ENCODE measurements at places on chromosomes 7 and 10.

DNA sequence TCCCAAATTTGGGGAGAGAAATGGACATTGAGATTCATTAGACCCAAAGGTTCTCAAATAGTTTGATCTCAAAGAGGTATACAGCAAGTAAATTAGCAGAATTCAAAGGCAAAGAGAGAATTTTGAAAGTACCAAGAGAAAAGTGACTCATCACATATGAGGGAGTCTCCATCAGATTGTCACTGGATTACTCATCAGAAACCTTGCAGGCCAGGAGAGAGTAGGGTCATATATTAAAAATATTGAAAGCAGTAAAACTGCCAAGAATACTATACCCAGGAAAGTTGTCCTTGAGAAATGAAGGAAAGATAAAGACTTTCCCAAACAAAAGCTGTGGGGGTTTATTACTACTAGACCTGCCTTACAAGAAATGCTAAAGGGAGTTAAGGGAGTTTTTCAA is 140.6 kb downstream of the TMEM168 start:
- no peak overlapping the region for H3K4me3 ChIP-seq
- DNase-seq = no peak
- H3K36me3 ChIP-seq = no peaks in the 10 kb centered on the region
- no peaks in the 10 kb centered on the region for H3K27me3 ChIP-seq
- no peaks in the 10 kb centered on the region for H3K4me1 ChIP-seq

- no peaks in the 10 kb centered on the region for H3K4me1 ChIP-seq
- H3K36me3 ChIP-seq = no peaks in the 10 kb centered on the region
- no peaks in the 10 kb centered on the region for H3K27me3 ChIP-seq
- DNase-seq = no peak
- no peak overlapping the region for H3K4me3 ChIP-seq
- H3K27ac ChIP-seq = no peak overlapping the region
Measured at GRCh38 chr10:43354330-43354635, 17.2 kb upstream of the FXYD4 start.

- no peak for DNase-seq
- no peak overlapping the region for H3K4me3 ChIP-seq
- H3K36me3 ChIP-seq = no peaks in the 10 kb centered on the region
- H3K27me3 ChIP-seq = no peaks in the 10 kb centered on the region
Measured at GRCh38 chr10:96532523-96532922, 18.8 kb upstream of the TLL2 start.

GRCh38 chr10:27771231-27771630 is 25.6 kb upstream of the MKX start:
- H3K36me3 ChIP-seq = peaks cover 2% of the 10 kb centered on the region
- no peak for DNase-seq
- H3K4me3 ChIP-seq = no peak overlapping the region

DNA sequence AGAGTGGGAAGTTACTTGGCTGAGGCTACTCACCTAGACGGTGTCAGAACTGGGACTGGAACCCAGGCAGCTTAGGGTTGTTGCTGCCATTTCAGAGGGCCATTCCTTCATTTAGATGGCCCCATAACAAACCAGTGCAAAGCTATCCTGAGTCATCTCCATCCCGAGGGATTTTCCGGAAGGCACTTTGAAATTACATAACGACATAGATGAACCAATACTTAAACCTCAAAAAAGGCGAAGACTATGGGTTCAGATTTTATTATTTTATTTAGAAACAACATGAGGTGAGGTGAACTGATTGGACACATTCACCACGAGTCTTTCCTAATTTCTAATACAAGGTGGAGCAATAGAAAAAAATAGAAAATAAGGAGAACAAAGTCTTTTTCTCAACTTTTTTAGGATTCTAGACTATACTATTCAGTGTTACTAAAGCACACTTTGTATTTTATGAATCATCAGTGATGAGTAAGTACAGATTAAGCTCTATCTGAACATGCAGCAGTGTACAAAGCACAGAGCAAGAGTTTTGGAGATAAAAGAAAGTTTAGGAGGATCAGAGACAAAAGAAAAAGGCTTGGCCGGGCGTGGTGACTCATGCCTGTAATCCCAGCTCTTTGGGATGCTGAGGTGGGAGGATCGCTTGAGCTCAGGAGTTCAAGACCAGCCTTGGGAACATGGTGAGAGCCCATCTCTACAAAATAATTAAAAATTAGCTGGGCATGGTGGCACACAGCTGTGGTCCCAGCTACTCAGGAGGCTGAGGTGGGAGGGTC is 79.5 kb upstream of the SVIL start:
- DNase-seq = no peak
- no peaks in the 10 kb centered on the region for H3K27me3 ChIP-seq
- H3K27ac ChIP-seq = peak overlapping the region; percentile 48
- no peaks in the 10 kb centered on the region for H3K36me3 ChIP-seq
- H3K4me1 ChIP-seq = peaks cover 4% of the 10 kb centered on the region

DNA sequence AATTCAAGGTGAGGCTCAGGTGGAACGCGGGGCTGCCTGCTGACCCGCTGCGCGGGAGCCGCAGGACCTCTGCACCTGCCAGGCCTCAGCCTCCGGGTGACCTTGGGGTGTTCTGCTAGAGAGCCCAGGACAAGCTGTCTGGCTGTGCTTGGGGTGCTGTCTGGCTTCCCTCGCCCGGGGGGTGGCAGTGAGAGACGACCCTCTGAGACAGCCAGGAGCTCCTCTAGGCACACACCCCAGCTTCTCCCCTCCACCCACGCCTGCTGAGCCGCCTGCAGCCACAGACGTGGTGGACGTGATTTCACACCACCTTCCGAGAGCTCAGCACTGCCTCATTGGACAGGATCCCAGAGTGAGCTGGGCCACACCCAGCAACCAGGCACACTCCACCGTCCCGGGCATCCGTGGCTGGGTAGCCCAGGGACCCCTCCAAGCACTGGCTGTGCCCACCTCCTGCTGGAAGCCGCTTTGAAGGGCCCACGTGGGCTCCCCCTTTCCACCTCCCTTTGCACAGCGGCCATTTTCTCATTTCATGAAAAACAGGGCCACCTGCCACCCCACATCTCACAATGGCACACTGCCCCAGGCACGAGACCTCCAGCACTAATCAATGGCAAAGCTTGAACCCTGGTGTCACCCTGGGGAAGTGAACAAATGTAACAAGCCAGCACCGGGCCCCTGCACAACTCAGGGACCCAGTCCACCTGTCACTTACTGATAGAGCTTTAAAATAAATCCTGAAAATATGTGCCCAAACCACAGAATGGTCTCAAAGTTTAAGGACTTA is 35.0 kb downstream of the ZFAND2A start:
- peak; percentile 71 for DNase-seq
- H3K4me1 ChIP-seq = no peaks in the 10 kb centered on the region
- H3K27ac ChIP-seq = peak overlapping the region; percentile 6
- H3K27me3 ChIP-seq = no peaks in the 10 kb centered on the region
- H3K4me3 ChIP-seq = no peak overlapping the region

- DNase-seq = no peak
- H3K4me3 ChIP-seq = no peak overlapping the region
- H3K27me3 ChIP-seq = no peaks in the 10 kb centered on the region
- no peaks in the 10 kb centered on the region for H3K36me3 ChIP-seq
Measured at GRCh38 chr7:55794527-55794926, 68.0 kb downstream of the SEPTIN14 start.

DNA sequence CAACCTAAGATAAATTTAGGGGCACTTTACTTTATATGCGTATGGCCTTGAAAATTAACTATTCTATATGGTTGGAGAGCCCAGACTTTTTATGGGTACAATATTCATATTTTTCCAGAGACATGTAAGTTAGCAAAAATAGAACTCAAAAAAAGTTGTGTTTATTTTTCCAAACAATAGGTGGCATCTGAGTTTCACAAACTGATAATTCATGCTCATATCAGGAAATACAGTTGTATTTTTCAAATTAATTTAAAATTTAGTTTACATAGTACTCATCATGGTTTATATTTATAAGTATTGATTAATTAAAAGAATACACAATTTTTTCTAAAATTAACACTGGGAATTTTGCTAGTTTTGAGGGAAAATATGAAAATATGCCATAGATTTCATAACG is 34.6 kb downstream of the ANKRD7 start:
- no peak overlapping the region for H3K27ac ChIP-seq
- no peaks in the 10 kb centered on the region for H3K4me1 ChIP-seq
- no peak overlapping the region for H3K4me3 ChIP-seq

- H3K4me3 ChIP-seq = no peak overlapping the region
- no peaks in the 10 kb centered on the region for H3K36me3 ChIP-seq
- no peaks in the 10 kb centered on the region for H3K4me1 ChIP-seq
- H3K27ac ChIP-seq = no peak overlapping the region
Measured at GRCh38 chr7:108824840-108825580, 255.3 kb downstream of the DNAJB9 start.

- no peaks in the 10 kb centered on the region for H3K4me1 ChIP-seq
- no peaks in the 10 kb centered on the region for H3K27me3 ChIP-seq
- no peak overlapping the region for H3K27ac ChIP-seq
- H3K4me3 ChIP-seq = no peak overlapping the region
Measured at GRCh38 chr7:66150471-66150870, 35.8 kb downstream of the CRCP start.

- DNase-seq = no peak
- no peaks in the 10 kb centered on the region for H3K4me1 ChIP-seq
- H3K4me3 ChIP-seq = no peak overlapping the region
- H3K36me3 ChIP-seq = no peaks in the 10 kb centered on the region
Measured at GRCh38 chr7:129370812-129371211, 63.4 kb upstream of the STRIP2 start.

- H3K36me3 ChIP-seq = no peaks in the 10 kb centered on the region
- no peaks in the 10 kb centered on the region for H3K27me3 ChIP-seq
- DNase-seq = no peak
- no peak overlapping the region for H3K4me3 ChIP-seq
- no peaks in the 10 kb centered on the region for H3K4me1 ChIP-seq
Measured at GRCh38 chr7:37820708-37821468, 27.5 kb upstream of the NME8 start.

- H3K27ac ChIP-seq = no peak overlapping the region
- no peaks in the 10 kb centered on the region for H3K4me1 ChIP-seq
- H3K36me3 ChIP-seq = no peaks in the 10 kb centered on the region
- H3K27me3 ChIP-seq = no peaks in the 10 kb centered on the region
Measured at GRCh38 chr7:1817061-1817712, 147.1 kb downstream of the ELFN1 start.

DNA sequence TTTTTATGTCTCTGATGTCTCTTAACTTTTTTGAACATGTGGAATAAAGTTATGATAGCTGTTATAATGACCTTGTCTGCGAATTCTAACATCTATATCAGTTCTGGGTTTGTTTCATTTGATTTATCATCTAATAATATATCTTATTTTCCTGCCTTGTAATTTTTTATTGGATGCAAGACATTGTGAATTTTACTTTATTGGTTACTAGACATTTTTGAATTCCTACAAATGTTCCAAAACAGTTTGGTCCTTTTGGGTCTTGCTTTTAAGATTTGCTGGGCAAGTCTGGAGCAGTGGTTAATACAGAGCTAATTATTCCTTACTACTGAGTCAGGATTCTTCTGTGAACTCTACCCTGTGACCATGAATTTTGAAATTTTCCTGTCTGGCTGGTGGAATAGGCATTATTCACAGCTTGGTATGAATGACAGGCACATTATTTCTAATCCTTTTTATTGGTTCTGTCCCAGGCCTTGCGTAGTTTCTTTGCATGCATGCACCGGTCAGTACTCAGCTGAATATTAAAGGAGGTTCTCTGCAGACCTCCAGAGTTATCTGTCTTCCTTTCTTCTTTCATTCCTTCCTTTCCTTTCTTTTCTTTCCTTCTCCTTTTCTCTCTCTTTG is 9.0 kb downstream of the CUTC start:
- H3K4me1 ChIP-seq = no peaks in the 10 kb centered on the region
- H3K27ac ChIP-seq = no peak overlapping the region
- no peak overlapping the region for H3K4me3 ChIP-seq

- no peak for DNase-seq
- H3K27me3 ChIP-seq = no peaks in the 10 kb centered on the region
- H3K4me1 ChIP-seq = no peaks in the 10 kb centered on the region
- no peak overlapping the region for H3K27ac ChIP-seq
- no peak overlapping the region for H3K4me3 ChIP-seq
- H3K36me3 ChIP-seq = no peaks in the 10 kb centered on the region
Measured at GRCh38 chr10:122057841-122058413, 69.0 kb downstream of the TACC2 start.

DNA sequence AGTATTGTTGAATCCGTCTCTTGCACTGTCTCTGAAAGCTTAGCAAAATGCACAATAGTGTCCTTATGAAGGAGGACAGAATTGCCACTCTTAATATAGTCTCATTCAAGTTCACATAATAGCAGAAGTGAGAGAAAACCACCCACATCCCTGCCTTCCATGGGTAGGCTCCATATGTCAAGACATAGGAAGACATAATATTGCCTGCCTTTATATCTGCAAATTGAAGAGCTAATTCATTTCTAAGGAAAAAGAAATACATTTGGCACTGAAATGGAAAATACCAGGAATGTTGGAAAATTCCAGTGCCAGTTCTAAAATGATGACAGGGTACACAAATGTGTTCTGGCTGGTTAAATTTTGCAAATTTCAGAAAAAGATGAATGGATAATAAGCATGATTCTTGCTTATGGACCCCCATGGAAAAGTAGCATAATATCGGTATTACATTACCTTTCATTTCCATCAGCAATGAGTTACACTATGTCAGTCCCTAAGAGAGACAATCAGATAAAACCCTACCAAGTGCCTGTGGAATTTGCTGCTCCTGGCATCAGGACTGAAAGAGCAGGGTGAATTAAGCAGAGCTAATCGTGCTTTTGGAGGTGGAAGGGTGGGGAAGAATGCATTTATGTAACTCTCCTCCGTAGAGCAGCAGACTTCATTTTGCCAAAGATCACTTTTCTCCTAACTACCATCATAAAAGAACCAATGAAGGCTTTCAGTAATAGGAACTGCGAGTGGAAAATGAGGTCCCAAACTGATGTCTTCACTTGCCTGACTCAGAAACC is 312.6 kb downstream of the FGFR2 start:
- H3K4me3 ChIP-seq = no peak overlapping the region
- no peak overlapping the region for H3K27ac ChIP-seq
- H3K36me3 ChIP-seq = no peaks in the 10 kb centered on the region

GRCh38 chr10:44980309-44981171 is 1.9 kb upstream of the DEPP1 start:
- peak; percentile 56 for DNase-seq
- no peaks in the 10 kb centered on the region for H3K27me3 ChIP-seq
- peak overlapping the region; percentile 29 for H3K27ac ChIP-seq
- peaks cover 1% of the 10 kb centered on the region for H3K4me1 ChIP-seq
- no peaks in the 10 kb centered on the region for H3K36me3 ChIP-seq
- no peak overlapping the region for H3K4me3 ChIP-seq

- no peak overlapping the region for H3K27ac ChIP-seq
- H3K27me3 ChIP-seq = no peaks in the 10 kb centered on the region
- no peak for DNase-seq
- no peak overlapping the region for H3K4me3 ChIP-seq
- H3K36me3 ChIP-seq = no peaks in the 10 kb centered on the region
Measured at GRCh38 chr7:24611130-24611529, 37.9 kb downstream of the PALS2 start.
